NCI-H1092 treated with DMSO at 0.1 percent for 48 hours (cell line): ENCODE measurements at places on chromosomes 3 and 15.
A peak's percentile ranks its signal among the peaks of the same experiment; 100 is the strongest.

GRCh38 chr15:53230473-53230872, 440.3 kb upstream of the ONECUT1 start:
- no peak for DNase-seq

GRCh38 chr3:169390741-169391305, 272.7 kb downstream of the MECOM start:
- DNase-seq: peak; percentile 5

- DNase-seq: no peak
Observed at GRCh38 chr3:190089711-190090110, 31.0 kb downstream of the P3H2 start.

- DNase-seq: no peak
Observed at GRCh38 chr3:142026333-142026732, 123.0 kb downstream of the TFDP2 start.

DNA sequence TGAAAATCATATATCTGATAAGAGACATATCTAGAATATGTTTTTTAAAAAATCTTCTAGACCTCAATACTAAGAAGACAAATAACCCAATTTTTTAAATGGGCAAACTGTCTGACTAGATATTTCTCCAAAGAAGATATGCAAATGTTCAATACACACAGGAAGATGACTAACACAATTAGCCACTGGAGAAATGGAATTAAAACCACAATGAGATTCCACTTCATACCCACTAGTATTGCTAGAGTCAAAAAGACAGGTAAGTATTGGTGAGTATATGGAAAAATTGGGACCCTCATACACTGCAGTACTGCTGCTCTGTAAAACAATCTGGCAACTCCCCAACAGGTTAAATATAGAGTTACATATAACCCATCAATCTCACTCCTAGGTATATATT, 33.1 kb upstream of the TOPAZ1 start:
- no peak for DNase-seq
